IMR-90 (cell line): ENCODE measurements at places on chromosomes 2 and 18. TPM values are rescaled to one million over a fixed set of nuclear protein-coding genes. Genes with fewer than 3 reads are reported as not detected.

The MROH2A gene
- total RNA-seq, result not detected in 2 replicates

The MAP3K19 gene
- total RNA-seq, result not detected in 2 replicates

The VAMP8 gene
- 0.83 and 0.90 TPM in 2 replicates for total RNA-seq

The ELOA2 gene
- total RNA-seq, result not detected in 2 replicates

The OTX1 gene
- total RNA-seq, result not detected in 2 replicates

DNA sequence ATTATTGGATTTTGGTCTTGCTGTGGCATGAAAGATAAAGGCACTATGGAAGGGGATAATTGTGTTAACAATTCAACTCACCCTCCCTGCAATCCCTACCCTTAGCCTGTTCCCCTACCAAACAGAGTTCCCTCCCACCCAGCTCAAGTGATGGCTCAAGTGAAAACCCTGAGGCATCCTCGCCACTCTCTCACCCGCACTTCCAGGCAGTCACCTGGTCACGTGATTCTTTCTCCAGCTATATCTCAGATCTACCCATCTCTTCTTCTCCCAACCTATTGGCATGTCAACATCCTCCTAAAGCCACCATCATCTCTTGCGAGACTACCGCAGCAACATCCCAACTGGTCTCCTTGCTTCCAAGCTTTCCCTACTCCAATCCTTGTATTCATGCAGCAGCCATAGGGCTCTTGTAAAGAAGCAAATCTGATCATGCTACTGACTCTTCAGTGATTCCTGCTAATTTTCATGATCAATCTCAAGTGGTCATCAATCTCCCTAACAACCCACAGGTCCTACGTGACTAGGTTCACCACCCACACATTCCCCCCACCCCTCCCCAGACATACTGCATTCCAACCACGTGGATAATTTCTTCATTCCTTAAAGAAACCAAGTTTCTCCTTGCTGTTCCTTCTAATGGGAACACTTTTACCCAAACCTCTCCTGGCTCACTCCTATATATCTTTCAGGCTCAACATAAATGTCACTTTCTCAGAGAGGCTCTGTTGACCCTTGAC is 66.7 kb downstream of the MBD2 start:
- DNase-seq, result no peak

- no peak for DNase-seq
These were observed 210.8 kb downstream of the PAX3 start for GRCh38 chr2:222087998-222088397.

GRCh38 chr2:8586457-8587051 is 95.3 kb upstream of the ID2 start:
- DNase-seq, result no peak

DNA sequence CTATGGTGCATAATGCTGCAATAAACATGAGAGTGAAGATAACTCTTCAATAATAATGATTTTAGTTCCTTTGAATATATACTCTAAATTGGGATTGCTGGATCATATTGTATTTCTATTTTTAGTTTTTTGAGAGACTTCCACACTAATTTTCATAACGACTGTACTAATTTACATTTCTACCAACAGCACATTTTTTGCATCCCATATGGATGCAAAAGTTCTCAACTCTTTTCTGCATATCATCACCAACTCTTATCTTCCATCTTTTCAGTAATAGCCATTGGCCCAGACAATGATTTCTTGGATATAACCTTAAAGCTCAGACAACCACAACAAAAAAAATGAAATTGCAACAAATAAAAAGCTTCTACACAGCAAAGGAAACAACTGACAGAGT is 1082.4 kb downstream of the CNTNAP5 start:
- DNase-seq, result no peak

- DNase-seq, result no peak
These were observed 4.8 kb upstream of the SLC66A2 start for GRCh38 chr18:79956276-79956675.

DNA sequence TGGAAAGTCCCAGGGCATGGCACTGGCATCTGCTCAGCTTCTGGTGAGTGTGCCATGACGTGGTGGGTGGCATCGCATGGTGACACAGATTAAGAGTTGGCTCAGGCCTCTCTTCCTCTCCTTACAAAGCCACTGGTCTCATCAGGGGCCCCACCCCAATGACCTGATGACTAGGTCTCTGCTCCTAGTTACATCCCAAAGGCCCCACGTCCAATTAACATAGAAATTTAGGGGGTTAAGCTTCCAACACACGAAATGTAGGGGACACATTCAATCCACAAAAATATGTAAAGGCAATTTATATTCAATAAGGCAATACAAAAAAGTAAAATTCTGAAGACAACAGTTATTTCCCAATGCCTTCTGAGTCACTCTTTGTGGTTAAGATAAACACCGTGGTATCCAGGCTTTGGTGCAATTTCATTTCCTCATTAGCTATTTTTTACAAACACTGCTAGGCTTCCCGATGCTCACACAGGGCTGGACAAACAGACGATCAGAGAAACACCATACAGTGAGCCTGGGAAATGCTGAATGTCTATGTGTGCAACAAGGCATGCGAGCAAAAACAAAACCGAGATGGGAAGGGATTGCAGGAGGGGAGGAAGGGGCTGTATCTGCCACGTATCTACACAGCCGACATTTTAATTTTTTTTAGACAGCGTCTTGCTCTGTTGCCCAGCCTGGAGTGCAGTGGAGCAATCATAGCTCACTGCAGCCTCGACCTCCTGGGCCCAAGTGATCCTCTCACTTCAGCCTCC is 67.2 kb downstream of the MBP start:
- peak; percentile 94 for DNase-seq

DNA sequence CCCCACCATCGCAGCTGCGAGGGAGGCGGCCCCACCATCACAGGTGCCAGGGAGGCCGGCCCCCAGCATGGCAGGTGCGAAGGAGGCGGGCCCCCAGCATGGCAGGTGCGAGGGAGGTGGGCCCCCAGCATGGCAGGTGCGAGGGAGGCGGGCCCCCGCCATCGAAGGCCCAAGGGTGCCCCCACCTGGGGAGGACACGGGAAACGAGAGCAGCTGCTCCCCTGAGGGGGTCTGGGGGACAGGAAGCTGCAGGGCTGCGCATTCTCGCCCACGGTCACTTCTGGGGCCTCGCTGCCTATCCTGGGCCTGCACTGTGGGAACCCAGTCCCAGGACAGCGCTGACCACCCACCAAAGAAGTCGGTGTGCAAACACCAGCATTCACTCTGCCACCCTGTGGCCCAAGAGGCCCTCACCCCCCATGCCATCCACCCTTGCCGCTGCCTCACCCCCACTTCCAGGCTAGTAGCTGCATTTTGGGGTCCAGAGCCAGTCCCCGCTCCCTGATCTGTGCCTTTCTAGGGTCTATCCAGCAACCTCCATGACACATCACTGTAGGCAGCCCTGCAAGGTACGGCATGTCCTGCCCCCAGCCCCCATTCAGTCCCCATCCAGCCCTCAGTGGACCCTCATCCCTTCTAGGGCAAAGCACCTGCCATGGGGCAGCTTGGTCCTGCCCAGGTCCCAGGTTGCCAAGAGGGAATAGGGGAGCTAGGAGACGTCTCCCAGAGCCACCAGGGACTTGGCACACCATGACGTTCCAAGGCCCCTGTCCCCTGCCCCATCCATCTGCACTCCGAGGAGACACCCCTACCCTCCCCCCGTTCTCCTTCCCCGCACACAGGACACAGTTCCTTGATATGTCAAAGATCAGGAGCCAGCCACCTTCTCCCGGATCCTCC is 24.0 kb upstream of the GPC1 start:
- DNase-seq, result no peak

DNA sequence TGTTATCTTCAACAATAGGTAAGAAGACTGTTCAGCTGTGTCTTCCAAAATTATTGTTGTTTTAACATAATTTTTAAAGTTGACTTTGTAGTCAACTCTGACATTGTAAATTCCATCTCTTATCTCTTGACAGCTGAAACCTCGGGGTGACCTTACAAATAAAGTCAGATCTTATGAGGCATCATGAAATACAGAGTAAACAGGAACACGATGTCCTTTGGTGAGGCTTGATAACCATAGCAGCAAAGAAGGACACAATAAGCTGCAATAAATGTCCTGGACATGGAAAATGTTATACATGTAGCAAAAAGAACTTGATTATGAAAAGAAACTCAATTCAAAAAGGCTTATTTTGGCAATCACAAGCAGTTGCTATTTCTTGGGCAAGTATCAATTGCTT is 618.9 kb upstream of the SLC39A10 start:
- no peak for DNase-seq

DNA sequence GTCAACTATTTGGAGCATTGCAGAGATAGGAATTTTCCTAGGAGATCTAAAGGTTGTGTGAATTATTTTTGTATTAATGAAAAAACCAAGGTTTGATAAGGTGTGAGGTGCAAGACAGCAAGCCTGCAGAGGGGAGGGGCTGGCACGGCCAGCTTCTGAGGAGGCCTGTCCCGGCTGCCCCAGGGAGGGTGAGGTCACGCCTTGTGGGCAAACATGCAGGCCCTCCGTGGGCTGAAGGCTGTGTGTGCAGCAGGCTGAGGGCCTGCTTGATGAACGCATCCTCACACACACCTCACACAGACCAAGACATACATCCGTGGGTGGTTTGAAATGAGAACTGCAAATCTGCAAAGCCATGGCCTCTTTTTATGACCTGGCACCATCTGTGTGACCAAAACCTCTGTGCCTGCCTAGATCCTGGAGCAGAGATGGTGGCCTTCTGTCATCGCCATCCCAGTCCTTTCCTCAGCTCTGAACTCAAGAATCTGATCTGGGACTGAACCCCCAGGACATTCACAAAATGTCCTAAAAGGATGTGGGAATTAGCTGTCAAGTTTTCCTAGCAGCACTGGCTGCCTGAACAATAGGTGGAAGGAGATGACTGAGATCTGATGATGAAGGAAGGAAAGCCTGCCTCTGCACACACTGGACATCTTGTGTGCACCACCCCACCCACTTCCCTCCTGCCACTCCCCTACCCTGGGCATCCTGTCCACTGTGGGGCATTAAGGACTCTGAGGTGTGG is 102.4 kb upstream of the MGAT4A start:
- no peak for DNase-seq

DNA sequence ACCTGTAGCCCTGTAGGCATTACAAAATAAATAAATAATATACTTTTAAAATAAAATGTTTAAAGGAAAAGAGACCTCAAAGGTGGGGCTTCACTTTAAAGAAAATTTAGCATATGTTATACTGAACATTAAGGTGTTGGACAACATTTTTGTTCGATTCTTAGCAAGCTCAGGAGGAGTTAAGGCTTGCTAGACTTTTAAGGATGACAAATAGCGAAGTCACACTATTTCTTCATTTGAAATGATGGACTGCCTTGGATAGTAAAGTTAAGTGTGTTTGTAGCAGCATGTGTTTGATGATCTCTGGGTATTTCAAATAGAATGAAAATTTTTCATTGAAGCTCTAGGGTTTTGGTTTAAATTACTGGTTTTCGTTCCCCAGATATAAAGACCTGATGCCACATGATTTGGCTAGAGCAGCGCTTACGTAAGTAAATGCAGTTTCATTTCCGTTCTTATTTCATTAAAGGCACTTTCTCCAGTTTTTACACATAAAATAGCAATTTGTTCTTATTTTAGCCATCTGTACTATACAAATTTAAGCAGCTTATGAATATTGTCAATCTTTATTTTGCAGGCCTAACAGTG is 24.9 kb downstream of the HADHB start:
- peak; percentile 33 for DNase-seq

DNA sequence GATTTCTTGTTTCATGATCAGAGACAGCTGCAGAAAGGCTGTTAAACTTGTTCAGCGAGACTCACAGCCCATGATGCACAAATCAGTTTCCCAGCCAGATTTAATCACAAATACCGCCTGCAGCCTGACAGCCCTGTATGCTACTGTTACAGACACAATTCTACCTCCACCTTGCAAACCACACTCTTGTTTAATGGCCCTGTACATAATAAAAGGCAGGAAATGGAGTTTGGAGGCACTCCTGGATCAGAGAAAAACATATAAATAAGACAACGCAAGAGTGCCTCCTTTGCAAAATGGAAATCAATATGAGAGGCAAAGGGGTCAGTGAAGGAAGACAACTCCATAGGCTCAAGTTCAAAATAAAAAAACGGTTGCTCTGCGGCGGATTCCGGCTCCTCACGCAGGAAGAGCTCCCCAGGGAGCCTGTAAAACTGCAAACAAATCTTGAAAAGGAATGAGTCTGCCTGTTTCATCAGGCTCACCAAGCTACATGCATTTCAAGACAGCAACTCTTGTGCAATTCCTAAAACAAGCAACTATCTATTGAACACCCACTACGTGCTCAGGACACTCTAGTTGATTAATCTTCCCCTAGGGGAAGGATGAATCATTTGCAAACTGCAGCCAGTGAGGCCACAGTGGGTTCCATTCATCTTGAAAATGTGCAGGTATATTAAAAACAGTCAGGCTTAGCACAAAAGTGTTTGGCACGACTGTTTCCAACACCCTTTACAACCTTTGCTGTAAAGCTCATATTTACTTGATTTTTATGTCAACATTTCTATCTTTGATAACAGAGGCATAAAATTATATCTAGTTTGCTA is 37.5 kb downstream of the TBC1D8 start:
- peak; percentile 24 for DNase-seq

- peak; percentile 83 for DNase-seq
These were observed 43.4 kb upstream of the SMAD7 start for GRCh38 chr18:48994044-48994651.

DNA sequence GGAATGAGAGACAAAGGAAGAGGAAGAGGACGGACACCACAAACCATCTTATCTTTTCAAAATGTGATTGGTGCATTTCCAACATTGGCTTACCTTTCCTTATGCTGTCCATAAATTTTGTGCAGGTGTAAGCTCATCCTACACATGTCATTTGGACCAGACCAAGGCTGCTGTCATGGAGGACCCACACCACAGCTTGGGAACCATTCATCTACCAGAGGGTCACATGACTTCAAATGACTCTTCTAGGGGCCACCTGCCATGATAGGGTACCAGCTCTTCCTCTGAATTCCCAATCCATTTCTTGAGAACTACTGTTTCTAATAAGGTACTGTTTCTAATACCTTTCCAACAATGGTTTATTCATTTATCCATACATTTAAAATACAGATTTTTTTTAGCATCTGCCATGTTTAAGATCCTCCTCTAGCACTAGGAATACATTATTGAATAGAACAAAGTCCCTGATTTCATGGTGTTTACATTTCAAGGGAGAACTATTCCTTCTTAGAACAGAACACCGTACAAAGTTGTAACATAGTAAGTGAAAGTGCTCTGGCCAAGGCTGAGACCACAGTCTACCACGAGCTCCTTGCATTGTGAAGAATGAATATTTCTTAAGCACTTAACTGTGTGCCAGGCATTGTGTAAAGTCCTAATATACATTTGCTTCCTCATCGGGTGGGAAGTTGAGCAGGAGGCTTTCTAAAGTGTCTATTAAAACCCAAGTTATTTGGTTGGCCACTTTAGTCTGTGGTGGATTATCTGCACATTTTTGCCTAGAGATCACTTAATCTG is 246.1 kb upstream of the FN1 start:
- DNase-seq, result no peak
